MV-4-11 (cell line): ENCODE measurements at places on chromosomes 11 and 22.

GRCh38 chr11:117459123-117459978, 131.7 kb downstream of the CEP164 start:
- no peak for DNase-seq

DNA sequence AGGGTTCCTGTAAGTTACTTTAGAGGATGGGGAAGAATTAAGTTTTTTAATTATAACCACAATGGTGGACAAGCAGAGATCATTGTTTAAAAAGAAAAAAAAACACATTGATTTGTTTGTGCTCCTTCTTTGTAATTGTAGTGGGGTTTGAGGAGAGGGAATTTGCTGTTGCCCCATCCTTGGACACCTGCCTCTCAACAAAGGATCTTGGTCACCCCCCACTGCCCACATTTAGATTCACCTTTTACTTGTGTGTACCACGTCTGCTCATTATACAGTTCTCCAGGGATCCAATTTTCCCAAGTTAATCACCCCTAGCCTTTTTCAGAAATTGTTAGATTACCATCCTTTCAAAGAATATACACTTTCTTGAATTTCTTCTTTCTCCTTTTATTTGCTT, 53.0 kb downstream of the DNAJC24 start:
- DNase-seq = no peak

GRCh38 chr11:61372659-61373420, 10.7 kb downstream of the TMEM138 start:
- no peak for DNase-seq

DNA sequence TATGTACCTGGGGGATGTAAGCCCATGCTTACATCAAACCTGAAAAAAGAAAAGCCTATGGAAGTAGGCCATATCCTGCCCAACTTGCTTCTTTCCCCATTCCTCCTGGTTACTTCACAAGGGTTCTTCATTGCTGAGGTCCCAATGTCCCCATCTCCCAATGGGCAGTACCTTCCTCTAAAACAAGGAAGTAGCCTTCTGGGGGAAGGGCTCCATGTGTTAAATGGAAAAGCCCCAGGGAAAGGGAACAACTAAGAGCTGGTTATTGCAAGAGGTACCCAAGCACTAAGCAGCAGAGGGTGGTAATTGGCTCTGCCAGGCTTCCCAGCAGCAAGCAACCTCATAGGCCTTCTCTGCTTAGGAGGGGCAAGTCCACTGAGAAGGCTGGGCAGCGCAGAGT, 11.3 kb downstream of the TMEM216 start:
- no peak for DNase-seq

- DNase-seq = no peak
Observed at GRCh38 chr11:70352100-70352499, 46.2 kb upstream of the CTTN start.

DNA sequence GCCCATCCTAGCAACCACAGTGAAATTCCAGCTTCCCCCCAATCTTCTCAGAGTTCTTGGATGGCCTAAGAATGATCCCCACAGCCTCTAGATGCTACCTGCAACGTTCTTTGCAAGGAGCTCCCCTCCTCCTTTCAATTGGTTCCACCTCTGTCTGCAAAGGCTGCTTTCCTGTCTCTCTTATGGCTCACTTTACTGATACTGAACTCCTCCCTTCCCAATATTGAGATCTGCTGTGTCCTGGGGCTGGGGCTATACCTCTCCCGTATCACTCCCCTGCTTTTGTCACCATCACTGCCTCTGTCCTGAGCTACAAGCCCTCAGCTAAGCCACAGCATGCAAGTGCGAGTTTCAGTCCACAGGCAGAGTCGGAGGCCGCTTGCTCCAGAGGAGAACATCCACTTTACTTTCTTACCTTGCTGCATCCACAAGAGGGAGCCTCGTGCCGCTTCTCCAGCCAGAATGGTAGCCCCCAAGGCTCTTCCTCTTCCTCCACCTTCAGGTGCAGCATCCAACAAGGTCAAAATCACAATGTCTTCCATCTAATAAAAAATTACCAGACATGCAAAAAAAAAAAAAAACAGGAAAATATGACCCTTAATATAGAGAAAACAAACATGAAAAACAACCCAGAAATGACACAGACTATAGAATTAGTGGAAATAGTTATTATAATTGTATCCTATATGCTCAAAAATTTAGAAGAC, 48.6 kb upstream of the TMEM45B start:
- DNase-seq = peak; percentile 41

- DNase-seq = no peak
Observed at GRCh38 chr22:39490966-39491680, 11.0 kb upstream of the MIEF1 start.

GRCh38 chr22:21989049-21989448, 6.5 kb upstream of the TOP3B start:
- no peak for DNase-seq

- DNase-seq = no peak
Observed at GRCh38 chr22:21047035-21047661, 1.4 kb downstream of the LRRC74B start.

GRCh38 chr11:129888451-129888850, 6.9 kb downstream of the NFRKB start:
- no peak for DNase-seq

- DNase-seq = no peak
Observed at GRCh38 chr22:28015676-28016601, 96.9 kb upstream of the PITPNB start.

GRCh38 chr11:86144846-86145245, 76.0 kb upstream of the PICALM start:
- DNase-seq = no peak

- no peak for DNase-seq
Observed at GRCh38 chr11:77457340-77457739, 16.6 kb downstream of the PAK1 start.

- no peak for DNase-seq
Observed at GRCh38 chr11:15613251-15613650, 498.5 kb downstream of the INSC start.

DNA sequence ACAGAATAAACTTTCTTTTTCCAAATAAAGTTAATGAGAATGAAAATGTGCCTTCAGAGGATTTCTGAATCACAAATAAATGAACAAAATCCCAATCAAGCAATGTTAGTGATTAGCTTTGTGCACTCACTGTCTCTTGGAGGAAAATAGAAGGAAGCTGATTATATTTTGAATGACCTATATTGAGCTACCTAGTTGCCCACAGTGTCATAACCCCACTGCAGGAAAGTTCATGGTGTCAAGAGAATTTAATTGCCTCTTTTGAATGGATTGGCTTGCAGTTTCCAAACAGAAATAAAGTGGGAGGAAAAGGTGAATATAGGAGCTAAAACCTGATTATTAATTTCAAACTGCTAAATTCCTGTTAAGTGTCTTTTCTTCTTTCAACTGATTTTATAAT, 515.9 kb downstream of the JRKL start:
- DNase-seq = no peak

DNA sequence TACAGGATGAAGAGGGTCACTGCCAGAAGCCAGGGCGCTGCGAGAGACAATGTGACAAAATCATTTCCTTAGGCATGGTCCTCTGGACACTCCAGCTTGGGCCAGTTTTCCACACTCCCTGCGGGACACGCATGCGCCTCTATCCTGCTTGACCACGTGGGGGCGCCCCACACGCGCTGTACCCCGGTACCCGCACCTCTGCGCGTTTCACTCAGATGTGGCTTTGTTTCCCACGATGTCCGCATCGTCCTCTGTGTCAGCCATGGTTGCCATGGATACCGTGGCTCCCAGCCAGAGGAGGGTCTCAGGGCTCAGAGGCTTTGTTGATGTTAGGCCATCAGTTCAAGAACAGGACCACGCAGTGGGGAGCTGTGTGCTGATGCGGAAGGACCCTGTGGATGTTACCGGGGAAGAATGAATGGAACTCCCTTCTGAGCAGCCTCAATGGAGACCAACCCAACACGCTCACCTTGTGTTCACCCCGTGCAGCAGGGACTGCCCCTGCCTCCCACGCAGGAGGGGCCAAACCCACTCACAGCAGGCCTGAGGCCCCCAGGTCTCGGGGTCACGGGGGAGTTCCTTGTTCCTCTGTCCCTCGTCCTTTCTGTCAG, 101.1 kb upstream of the SLC22A12 start:
- peak; percentile 40 for DNase-seq

DNA sequence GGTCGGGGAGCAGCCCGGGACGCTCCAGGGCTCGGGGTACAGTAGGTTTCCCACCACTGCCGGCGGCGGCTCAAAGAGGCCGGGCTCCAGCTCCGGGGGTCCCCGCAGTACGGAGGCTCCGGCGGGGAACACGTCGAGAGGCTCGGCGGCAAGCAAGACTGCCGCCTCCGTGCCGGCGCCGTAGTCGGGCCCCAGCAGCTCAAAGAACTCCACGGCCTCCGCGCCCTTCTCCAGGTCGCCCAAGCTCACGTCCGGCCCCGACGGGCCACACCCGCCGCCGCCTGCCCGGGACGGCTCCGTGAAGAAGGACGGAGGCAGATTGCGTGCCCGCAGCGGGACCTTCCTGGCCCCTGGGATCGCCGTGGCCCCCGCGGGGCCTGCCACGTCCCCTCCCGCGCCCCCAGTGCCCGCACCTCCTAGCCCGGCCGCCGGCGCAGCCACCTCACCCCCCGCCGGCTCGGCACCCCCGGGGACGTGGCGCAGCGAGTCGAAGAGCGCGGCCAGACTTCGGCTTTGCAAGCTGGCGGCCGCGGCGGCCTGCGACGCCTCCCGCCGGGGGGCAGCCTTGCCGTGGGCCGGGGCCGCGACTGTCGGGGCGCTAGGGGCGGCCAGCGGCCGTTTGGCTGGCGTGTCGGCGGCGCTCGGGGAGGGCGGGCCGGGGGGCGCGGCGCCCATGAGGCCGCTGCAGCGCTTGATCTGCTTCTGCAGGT, 775 bp downstream of the FAM181B start:
- DNase-seq = no peak

GRCh38 chr11:114158886-114159285, 99.4 kb downstream of the ZBTB16 start:
- DNase-seq = no peak

DNA sequence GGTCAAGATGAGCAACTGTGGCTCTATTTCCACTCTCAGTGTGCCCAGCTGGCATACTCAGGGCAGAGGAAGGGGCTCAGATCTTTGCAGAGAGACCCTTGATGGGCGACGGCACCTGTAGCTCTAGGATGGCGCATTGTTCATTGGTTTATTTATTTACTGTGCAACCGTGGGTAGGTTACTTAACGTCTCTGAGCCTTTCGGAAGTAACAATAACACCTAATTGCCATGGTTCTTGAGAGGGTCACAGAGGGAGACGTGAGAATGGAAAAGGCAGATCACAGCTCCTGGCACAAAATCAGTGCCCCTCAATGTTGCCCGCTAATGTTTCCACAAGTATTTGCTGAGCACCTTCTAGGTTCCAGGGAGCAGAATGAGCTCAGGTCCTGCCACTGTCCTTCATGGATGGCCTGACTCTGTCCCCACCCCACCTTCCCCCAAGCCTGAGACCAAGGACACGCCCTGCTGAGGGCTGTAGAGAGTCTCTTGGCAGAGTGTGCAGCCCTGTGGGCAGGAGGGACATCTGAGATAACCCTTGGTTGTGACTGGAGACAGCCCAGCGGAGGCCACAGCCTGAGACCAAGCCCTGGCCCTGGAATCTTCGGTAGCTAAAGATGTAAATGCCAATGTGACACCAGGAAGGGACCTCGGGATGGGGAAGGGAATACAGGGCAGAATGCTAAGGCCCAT, 780 bp upstream of the ALDH3B2 start:
- DNase-seq = no peak

- DNase-seq = peak; percentile 76
Observed at GRCh38 chr11:65903068-65903481, 2.9 kb upstream of the FOSL1 start.

DNA sequence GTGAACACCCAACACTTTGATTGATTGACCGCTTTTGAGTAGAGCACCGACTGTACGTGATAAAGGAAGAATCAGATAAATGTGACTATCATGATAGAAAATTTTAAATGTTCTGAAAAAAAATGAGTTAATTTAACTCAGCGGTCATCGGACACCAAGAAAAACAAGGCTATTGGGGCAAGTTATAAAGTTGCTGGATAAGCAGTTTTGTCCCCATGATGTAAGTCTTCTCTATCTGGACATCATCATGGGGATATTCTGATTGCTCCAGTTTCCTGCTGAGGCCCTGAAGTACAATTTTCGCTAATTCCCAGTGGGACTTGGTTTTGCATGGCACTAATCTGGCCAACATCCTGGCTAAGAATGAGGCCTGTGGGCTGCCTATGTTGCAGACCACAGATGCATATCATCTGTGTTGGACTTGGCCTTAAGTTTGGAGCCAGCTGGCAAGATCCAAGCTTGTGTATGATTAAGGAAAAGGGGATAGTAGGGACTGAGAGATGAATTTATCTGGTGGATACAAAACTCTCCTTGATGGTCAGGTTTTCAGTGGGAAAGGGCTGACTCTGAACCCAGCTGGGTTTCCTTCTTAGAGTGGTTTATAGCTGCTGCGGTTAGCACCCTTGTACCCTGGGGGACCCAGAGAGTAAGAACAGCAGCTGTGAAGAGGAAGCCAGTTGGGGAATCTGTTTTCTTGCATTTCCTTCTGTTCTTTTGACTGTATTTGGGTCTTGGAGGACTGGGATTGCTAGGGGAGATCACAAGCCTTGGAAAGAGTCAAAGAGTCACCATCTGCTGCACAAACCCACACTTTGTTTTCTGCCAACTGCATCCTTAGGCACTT, 118.3 kb downstream of the SEZ6L start:
- DNase-seq = no peak

GRCh38 chr11:10351435-10351764, 46.5 kb downstream of the ADM start:
- no peak for DNase-seq

GRCh38 chr11:117547195-117547850, 219.7 kb downstream of the CEP164 start:
- no peak for DNase-seq

GRCh38 chr11:22976146-22976545, 115.9 kb upstream of the CCDC179 start:
- DNase-seq = peak; percentile 89

GRCh38 chr11:70415191-70415590, 16.9 kb downstream of the CTTN start:
- DNase-seq = no peak

- no peak for DNase-seq
Observed at GRCh38 chr11:96621161-96621560, 231.3 kb downstream of the JRKL start.

- peak; percentile 78 for DNase-seq
Observed at GRCh38 chr11:126917531-126918204, 82.9 kb downstream of the KIRREL3 start.

DNA sequence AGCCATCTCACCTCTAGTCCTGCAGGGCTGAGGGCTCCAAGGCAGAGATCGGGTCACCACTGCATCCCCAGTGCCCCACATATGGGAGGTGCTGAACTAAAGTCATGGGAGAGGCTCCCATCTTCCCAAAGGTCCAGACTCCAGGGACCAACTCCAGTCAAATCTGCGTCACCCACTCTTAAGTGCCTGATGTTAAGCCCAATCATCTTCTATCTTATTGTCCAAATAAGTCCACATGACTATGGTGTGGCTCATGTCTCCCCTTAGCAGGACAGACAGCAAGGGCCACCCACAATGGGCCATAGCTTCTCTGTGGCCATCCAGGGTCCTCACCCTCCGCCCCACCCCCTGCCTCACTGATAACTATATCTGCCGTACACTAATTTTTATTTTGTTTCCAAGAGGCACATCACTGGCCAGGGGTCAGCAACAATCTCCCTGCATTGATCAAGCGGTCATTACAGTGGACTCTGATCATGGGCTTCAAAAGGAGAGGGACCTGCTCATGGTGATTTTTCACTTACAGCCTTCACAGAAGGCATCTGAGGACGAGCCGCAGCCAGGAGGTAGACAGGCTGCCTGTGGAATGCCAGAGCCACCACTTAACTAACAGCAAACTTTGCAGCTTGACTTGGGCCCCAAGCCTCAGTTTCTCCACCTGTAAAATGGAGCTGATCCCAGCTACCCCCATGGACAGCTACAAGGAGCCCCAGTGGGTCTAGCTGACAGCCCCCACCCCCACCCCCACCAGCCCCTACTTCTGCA, 23.3 kb downstream of the MYH9 start:
- DNase-seq = no peak
